ENCODE measurements at places on chromosomes 4 and X.

DNA sequence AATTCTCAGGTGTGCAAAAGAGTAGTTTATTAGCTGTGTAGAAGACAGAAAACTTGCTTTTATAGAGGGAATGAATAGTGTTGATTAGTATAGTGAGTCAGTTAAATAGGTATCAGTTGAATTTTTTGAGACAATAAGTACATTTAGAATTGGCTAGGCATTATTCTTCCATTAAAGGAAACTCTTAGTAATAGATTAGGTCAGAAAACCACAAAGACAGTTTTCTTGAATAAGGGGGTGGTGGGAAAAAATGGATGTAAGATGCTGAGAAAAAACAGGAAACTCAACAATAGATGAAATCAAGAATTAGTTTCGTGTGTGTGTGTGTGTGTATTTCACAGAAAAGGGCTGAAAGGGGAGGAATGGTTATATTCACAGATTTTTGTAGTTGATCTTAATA lies 16.8 kb downstream of the CD38 start:
- no peak for DNase-seq

GRCh38 chr4:88696630-88697029 lies 999 bp downstream of the NAP1L5 start:
- no peak for DNase-seq

DNA sequence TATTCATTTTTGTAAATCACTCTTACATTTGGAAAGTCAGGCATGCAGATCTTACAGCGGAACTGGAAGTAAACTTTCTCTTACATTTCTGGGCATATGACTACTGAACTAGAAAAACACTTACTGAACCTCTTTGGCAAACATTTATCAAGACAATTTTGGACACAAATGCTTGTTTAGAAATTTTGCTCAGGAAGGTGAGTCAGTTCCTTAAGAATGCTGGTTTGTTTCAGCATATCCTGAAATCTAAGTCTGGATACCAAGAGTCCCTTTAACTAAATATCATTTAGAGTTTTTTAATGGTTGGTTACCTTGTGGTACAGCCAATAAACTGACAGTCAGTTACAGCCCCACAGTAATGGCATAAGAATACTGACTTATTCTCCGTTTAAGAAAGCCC lies 15.0 kb downstream of the SHISA3 start:
- DNase-seq: no peak

GRCh38 chr4:56112377-56112776 lies 163.6 kb downstream of the CEP135 start:
- no peak for DNase-seq

- DNase-seq: peak; percentile 58
These were observed 127.3 kb downstream of the NSUN7 start for GRCh38 chr4:40877081-40877480.

- DNase-seq: no peak
These were observed 16.9 kb upstream of the ADH6 start for GRCh38 chr4:99235955-99236354.

- no peak for DNase-seq
These were observed 213.4 kb upstream of the JADE1 start for GRCh38 chr4:128596115-128596514.

DNA sequence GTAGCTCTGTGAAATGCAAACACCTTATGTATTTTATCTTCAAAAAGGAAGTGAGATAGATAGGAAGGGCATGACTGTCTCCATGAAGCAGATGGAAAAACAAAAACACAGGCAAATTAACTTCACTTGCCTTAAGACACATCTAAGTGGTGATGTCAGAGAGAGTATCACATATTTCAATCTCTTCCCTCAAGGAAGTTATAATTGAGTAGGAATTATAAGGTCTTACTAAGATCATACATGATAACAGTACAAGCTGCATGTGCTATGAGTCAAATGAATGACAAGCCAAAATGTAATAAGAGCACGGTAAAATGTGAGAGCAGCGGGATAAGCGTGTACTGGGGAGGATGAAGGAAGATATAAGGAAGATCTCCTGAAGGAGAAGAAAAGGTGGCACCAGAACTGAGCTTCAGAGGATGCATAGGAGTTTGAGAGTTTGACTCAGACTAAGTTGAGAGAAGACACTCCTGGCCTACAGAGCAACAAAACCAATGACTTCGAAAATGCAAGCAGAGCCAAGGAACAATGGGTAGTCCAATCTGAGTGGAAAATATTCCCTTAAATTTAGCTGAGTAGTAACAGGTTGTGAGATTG lies 43.3 kb upstream of the GALNT7 start:
- DNase-seq: no peak

GRCh38 chr4:6271701-6272465 lies 2.2 kb downstream of the WFS1 start:
- DNase-seq: no peak
